ENCODE measurements at places on chromosomes 11 and 22.

DNA sequence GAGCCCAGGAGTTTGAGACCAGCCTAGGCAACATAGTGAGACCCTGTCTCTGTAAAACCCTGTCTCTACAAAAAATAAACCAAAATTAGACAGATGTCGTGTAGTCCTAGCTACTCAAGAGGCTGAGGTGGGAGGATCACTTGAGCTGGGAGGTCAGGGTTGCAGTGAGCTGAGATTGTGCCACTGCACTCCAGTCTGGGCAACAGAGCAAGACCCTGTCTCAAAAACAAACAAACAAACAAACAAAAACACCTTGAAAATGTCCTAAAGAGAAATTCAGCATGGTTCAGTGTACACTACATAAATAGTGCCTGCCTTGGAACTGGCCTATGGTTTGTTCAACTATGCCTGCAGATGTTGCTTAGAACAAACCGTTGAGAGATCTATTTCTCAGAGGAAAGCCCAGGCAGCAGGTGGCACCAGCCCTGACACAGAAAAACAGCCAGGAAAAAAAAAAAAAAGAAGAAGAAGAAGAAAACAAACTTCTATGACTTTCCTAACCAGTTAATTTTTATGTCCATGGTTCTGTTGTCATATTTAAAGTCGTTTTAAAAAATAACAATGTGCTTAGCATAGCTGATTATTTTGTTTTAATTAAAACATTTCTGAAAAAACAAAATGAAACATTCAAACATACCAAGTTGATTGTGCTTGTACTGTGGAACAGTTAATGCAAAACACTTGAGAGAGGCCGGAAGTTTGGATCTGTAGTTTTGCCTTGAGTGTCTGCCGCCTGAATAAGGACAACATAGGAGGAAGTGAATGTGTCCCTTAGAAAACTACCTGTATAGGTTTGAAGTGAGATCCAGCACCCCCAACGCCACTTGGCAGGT lies 5.4 kb downstream of the KREMEN1 start:
- no peak for ATAC-seq

- no peak for ATAC-seq
Observed at GRCh38 chr11:115548878-115549528, 44.8 kb upstream of the CADM1 start.

GRCh38 chr11:12775955-12776354 lies 101.7 kb downstream of the TEAD1 start:
- no peak for ATAC-seq

GRCh38 chr11:116901211-116901610 lies 63.8 kb upstream of the APOA1 start:
- ATAC-seq = peak; percentile 66

DNA sequence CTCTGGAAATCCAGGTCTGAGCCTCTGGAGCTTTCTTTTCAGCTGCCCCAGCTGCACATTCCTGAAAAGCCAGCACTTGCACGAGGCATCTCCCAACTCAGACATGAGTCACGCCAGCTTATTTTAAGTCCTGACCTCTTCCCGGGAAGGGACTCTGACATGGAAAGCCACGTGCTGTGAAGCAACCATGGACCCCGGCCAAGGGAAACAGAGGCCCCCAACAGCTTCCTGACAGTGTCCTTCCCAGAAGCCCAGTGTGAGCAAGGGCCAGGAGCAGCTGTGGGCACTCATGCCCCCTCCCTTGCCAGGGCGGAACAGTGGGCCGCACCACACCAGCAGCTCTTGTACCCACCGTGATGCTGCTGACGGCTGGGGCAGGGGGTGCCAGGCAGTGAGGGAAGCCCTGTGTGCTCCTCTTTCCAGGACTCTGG lies 118.8 kb upstream of the CADM1 start:
- ATAC-seq = peak; percentile 90

DNA sequence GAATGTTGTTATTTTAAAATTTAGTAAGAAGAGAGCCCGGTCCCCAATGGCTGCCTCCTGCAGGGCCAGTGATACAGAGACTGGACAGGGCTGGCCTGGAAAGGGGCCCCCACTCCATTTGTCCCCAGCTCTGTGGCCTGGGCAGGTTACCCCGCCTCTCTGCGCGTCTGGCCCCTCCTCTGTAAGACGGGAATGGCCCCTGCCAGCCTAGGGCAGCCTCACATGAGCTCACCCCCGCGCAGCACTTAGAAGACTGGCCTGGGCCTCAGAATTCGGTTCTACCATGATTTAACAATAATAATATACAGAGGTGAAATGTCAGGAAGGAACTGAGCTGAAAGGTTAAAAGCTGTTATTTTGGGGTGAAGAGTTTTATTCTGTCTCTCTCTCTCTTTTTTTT lies 1.3 kb downstream of the APOBEC3G start:
- ATAC-seq = no peak

- ATAC-seq = peak; percentile 85
Observed at GRCh38 chr11:65937766-65938165, 7.5 kb upstream of the TSGA10IP start.

- ATAC-seq = no peak
Observed at GRCh38 chr22:25828422-25828821, 86.4 kb downstream of the MYO18B start.

- peak; percentile 72 for ATAC-seq
Observed at GRCh38 chr11:96827164-96827563, 437.4 kb downstream of the JRKL start.

- ATAC-seq = no peak
Observed at GRCh38 chr11:83158357-83158786, 1.4 kb downstream of the PCF11 start.

DNA sequence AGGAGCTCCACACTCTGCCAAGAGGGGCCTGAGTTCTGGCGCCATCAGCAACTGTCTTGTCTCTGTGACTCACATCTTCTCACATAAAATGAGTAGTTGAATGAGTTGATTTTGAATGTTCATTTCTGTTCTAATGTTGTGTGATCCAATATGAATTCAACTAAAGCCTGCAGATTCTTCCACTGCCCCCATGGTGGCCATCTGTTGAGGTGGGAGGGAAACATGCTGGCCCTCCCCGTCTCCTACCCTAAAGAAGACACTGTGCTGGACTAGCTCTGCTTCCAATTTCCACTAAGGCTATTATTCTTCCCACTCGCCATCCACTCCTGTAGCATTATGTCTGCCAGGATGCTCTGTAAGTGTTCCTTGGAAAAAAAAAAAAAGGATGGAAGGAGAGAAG lies 555.6 kb upstream of the LARGE1 start:
- ATAC-seq = no peak

DNA sequence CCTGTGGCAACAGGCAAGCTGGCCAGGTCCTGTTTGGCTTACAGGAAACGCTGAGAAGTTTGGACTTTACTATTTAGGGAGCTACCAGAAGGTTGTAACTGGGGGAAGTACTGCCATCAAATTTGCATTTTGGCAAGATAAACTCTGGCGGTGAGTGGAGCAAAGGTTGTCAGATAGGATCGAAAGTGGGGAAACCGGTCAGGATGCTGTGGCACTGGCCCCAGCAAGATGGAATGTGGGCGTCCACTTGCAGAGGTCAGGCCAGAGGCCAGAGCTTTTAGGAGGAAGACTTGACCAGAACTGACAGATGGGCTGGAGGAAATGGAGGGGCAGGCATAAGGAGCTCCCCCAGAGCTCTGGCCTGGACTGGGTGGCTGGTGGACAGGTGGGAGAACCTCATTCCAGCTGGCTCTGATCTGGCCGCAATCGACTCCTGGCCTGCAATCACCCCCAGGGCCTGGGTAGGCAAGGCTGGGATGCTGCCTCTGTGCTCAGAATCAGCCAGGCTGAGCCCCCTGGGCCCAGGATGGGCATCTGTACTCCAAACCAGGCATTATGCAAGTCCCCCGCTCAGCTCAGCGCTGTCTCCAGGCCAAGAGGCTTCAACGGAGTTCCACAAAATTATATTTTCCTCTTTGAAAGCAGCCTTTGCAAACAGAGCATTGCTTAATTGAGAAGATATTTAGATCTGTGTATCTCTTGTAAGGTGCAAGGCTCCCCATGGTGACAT lies 178.3 kb upstream of the NECTIN1 start:
- peak; percentile 3 for ATAC-seq

DNA sequence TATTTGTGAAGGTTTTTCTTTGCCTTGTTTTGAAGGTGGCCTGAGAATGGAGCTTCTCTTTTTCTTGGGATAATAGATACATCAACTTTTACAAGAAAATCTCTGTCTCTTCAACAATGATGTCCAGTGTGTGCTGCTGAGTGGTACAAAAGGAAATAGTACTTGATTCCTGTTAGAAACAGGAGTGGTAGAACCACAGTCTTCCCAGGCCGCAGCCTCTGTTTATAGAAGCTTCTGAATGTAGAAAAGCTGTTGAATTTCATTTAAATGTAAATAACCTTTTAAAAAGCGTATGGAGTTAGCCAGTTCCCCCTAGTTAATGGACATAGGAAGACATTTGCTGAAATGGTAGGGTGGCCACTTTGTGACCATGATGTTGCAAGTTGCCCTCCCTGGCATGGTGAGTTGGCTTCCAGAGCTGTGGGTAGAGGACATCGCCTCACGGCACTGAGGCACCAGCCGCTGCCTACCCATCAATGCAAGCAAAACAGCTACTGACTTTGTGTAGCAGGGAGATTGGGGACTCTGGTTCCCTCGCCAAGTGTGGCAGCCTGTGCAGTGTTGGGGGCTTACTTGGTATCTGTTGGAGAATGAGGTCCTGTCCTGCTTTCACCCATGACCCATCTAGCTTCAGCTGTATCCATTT lies 31.6 kb downstream of the C11orf91 start:
- ATAC-seq = no peak

- no peak for ATAC-seq
Observed at GRCh38 chr11:60118338-60118737, 29.9 kb downstream of the MS4A2 start.

DNA sequence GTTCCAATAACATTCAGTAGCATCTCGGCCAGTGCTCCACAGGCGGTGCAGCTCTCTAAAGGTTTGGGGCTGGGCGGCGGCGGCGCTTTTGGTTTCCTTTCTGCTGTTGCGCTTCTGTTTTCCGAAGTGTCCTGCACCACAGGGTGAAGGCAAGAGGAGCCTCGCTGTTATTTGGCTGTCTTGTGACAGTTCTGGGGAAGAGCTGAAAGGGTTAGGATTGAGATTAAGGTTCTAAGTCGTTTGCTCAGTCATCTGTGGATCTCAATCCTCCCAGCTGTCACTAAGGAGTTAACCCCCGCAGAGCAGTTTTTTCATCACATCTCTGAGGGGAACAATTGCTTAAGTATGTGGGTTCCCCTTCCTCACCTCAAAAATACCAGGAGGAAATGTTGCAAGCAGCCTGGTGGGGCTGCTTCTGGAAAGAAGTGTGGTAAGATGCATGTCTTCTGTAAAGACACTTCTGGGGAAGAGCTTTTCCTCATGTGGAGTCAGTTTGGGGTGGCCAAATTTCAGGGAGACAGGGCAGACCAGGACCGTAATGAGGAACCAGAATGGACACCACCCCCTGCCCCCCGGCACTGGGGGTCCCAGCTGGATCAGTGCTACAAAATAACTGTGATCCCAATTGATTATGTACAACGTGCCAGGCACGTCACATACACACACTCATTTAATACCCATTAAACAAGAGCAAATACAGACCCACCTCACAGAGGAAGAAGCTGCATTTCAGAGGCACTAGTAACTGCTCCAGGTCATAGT lies 14.2 kb downstream of the TMEM121B start:
- no peak for ATAC-seq

DNA sequence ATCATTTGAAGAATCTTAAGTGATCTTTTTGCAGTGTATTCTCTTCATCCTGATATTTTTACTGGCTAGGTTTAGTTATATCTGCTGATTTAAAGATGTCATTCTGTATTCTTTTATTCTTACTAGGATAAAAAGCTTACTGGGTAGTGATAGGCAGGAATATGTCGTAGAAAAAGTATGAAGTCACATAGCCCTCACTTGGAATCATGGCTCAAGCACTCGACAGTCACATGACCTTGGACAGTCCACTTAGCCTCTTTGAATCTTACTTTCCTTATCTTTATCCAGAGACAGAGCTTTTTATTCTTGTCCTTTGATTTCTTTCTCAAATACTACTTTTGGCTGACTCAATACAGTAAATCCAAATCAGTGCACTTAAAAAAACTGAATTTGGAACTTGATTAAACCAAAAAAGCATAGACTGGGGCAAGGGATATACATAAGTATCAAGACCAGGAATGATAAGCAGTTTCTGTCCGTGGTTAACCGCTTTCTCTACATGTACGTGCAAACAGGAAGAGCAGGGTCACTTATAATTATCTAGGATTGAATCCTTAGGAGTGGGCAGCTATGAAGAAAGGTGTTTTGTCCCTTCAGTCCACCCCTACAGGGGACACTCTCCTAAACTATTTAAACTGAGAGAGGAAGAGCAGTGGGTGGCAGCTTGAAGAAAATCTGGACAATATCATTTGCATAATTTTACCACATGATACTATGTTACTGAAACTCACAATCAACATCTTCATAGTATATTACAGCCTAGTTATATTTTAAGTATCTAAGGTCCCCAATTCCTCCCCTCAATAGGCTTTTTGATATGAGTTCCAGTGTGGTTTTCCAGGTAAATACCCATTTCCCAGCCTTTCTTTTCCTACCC lies 8.0 kb downstream of the MMP7 start:
- ATAC-seq = no peak

DNA sequence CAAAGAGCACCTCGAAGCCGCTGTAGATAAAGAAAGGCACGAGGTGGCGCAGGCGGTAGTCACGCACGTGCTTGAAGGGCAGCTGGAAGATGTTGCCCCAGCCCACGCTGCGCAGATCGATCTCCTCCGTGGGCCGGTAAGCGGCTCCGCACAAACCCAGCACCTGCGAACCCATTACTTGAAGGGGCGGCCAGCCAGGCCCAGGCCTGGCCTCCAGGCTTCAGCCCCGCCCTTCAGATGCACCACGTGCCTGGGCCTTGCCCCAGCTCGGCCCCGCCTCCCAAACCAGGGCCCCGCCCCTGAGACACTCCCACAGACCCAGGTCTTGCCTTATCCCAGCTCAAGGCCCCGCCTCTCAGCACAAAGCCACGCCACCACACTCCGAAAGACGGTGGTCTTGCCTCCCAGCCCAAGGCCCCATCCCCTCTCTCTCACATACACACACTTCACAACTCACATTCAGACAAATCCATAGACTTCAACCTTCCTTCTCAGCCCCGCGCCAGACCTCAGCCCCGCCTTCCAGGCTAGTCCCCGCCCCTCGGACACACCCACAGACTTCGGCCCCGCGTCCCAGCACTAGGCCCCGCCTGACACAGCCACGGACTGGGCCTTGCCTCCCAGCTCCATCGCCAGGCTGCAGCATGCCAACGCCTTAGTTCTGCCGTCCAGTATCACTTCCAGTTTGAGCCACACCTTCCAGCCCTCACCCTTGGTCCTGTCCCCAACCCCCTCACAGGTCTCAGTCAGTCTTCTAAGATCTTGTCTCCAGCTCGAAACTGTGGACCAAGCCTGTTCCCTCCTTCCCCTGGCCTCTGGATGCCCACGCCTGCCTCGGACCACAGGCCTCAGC lies 7.0 kb downstream of the UNC93B1 start:
- ATAC-seq = peak; percentile 94

- peak; percentile 93 for ATAC-seq
Observed at GRCh38 chr11:21511835-21512440, 680.9 kb upstream of the ANO5 start.
